WTC11 (cell line): ENCODE measurements at places on chromosomes 6 and 20. TPM values are rescaled to one million over a fixed set of nuclear protein-coding genes. Genes with fewer than 3 reads are reported as not detected.

Gene ZNF165
- 8.0 to 9.4 TPM (median 9.2 TPM) in 3 replicates for total RNA-seq

Gene NKX2-4
- total RNA-seq = 0.07 to 0.11 TPM in 2 of 3 replicates, not detected in the other

DNA sequence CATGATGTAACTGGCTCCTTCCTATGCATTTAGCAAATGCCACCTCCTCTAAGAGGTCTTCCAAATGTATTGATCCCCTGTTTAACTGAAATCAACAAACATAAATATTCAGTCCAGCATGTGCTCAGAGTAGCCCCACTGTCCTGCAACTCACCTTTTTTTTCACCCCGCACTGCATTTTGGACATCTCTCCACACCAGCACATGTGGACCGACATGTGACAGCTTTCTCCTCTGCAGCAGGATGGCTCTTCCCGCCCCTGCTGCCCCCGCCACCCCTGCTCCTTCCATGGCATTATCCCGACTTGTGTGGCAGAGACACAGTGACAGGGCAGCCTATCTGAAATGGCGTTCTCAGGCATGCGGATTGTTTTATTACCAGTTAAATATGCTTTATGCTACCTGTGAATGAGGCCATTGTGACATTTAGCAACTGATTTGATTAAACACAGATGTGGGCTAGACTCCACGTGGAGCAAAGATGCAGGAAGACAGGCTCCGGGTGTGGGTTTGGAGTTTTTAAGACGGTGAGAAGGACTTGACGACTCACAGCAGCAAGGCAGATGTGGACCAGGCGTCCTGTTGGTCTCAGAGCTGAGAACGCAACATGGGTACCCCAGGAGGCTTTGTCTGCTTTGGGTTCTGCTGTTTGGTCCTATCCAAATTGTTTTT is 161.2 kb downstream of the EYA2 start:
- no peak for DNase-seq

DNA sequence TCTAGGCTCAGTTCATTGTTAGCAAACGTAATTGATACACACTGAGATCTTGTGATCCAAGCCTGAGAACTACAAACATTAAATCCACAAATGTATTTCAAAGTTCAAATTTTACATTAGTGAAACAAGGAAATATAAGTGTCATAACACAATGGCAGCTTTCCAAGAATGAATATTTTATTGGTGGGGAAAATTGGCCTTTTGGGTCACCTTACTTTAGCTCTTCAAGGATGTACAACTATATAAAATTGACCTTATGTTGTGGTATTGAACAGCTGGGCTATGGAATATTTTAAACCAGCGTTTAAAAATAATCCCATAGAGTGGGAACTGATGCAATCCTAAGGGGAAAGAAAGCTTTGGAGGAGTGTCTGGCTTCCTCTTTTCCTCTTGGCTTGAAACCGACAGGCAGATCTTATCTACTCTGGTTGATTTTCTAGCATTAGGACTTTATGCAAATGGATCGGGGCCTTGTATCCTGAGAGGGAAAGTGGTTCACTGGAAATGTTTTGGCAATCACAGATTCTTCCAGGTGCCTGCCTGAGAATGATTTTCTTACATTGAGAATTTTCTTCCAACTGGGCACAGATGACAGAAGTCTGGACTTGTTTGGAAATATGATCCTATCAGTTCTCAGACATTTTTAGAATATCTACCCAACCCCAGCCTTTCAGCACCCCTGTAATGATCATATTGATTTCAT is 184.8 kb upstream of the ECI2 start:
- no peak for DNase-seq

DNA sequence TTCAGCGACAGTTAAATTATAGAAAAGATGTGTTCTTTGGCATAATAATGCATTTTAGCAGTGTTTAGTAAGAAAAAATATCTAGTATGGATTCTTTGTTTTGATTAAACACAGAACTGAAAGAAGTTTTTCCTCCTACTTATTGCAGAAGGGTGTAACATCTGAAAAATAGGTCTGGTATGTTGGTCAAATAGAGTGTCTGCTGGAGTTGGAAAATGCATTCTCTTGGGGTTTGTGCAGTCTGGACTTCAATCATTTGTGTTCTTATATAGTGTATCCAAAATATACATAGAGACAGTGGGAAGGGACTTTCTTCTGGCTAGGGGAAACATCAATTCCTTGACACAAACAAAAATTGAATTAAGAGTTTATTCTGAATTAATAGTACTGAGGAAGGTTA is 132.4 kb upstream of the MAN1A1 start:
- no peak for DNase-seq

Gene SH3BGRL2
- total RNA-seq = 13.8 to 16.5 TPM (median 15.5 TPM) in 3 replicates

Gene PPIL6
- 0.61 to 0.76 TPM (median 0.69 TPM) in 3 replicates for total RNA-seq

Gene MAP1LC3A
- total RNA-seq = 7.5 to 12.1 TPM (median 11.3 TPM) in 3 replicates

DNA sequence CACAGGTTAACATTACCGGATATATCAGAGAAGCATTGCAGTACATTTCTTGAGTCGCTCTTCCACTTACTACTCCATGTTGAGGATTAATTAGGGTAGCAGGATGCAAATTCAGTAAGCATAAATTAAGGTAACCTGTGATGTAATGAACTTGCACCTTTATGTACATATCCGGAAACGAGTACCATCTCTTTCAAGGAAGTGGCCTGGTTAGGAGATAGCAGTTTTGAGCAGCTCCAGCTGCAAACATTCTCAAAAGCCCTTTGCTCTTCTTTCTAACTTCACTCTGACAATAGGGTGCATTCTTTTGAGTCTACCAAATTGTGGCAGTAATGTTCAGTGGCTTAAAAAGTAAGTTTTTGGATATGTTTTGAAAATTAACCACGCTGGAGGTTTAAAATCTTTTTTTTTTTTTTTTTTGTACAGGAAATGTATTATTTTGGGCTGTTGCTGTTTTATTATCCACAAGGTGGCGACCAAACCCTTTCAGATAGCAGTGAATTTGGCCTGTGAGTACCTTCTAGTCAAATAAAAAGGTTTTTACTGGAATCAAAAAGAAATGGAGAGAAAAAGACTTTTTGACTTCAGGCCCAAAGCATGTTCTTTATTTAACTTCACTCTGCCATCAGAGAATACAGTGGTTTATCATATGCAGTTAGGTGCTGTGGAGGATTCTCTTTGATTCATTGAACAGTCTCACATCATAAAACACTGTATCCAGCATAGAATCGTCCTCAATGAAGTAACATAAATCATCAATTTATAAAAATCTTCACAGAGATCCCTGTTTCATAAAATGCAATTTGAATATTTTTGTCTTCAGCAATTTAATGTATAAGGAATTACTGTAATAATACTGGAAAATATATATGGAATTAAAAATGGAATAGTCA is 8.9 kb downstream of the FAM217B start:
- no peak for DNase-seq

GRCh38 chr6:55902796-55903195 is 27.4 kb upstream of the BMP5 start:
- no peak for DNase-seq

Gene CGA
- not detected in 3 replicates for total RNA-seq

DNA sequence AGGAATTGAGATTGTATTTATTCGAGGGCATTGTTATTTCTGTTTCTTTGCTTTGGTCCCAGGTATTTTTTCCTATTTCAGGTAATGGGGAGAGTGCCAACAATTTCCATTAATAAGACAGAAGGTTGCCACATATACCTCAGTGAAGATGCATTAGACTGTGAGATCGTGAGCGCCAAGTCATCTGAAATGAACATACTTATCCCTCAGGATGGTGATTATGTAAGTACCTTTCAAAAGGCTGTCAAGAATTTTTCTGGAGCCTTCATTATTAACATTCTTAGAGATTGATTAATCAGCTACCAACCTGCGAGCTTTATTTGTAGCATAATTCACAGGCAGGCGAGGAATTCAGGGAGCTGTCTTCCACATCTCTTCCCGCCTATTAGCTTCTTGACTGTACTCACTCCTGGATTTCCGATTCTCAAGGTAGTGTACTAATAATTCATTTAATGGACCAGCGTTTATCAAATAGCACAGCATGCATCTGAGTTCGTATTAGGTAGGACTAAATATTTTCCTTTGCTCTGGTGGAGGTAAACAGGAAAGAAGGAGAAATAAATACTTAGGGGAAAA is 48.6 kb upstream of the FAM8A1 start:
- no peak for DNase-seq

DNA sequence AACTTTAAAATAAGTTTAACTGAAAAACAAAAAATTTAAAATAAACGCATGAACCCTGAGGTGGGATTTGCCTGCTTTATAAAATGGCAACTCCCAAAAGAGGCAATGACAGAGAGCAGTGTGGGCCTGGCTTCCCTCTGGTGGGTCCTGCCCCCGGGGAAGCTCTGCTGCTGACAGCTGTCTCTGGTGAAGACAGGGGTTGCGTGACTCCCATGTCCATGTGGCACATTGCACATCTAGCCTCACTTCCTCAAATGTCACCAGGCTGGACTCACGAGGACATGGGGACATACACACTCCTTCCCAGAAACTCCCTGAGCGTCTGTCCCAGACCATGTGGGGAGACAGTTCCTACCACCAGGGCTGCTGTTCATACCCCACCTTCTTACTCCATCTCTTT is 66.2 kb downstream of the ABHD12 start:
- no peak for DNase-seq

DNA sequence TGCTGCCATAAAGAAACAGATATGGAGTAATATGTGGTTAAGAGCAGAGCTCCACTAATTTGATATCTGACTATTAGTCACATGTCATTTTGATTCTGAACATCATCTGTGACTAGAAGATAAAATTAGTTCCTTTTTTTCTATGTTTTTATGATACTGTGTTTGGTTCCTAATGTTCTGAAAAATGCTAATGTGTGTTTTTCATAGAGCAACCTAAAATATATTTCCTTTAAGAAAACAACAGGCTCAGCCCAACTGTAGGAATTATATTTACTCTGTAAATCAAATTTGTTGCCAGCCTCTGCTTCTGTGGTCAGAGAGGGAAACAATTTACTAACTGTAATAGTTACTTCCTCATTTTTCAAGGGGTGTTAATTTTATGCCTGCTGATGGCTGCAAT is 33.3 kb upstream of the TXLNB start:
- DNase-seq = no peak

GRCh38 chr6:101380897-101381630 is 12.4 kb upstream of the GRIK2 start:
- no peak for DNase-seq

Gene FAM209B
- 0.64 to 1.7 TPM (median 0.68 TPM) in 3 replicates for total RNA-seq

DNA sequence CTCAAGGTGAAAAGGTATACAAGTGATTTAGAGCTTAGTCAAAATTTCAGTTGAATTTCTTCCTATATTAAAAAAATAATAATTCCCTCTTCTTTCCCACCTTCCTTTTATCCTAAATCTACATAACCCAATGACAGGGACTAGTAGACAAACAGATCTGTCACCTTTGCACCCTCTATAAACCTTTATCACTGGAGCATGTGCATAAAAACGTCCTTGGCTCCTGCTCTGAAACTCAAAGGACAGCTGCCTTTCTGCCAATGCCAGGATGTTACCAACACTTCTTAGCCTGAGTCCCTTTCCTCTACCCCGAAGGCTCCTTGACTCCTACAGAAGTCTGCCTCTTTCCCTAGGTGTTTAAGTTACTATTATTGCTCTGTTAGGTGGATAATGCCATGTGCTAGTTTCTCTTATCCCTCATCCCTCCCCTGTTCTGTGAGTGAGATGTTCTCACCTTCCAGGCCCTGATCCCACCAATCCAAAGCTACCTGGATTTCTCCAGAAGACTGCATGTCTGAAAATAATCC is 4.3 kb downstream of the CLVS2 start:
- DNase-seq = no peak

- DNase-seq = no peak
Observed at GRCh38 chr6:157213907-157214565, 109.3 kb downstream of the TMEM242 start.

Gene ZGPAT
- 28.3 to 31.0 TPM (median 30.4 TPM) in 3 replicates for total RNA-seq

DNA sequence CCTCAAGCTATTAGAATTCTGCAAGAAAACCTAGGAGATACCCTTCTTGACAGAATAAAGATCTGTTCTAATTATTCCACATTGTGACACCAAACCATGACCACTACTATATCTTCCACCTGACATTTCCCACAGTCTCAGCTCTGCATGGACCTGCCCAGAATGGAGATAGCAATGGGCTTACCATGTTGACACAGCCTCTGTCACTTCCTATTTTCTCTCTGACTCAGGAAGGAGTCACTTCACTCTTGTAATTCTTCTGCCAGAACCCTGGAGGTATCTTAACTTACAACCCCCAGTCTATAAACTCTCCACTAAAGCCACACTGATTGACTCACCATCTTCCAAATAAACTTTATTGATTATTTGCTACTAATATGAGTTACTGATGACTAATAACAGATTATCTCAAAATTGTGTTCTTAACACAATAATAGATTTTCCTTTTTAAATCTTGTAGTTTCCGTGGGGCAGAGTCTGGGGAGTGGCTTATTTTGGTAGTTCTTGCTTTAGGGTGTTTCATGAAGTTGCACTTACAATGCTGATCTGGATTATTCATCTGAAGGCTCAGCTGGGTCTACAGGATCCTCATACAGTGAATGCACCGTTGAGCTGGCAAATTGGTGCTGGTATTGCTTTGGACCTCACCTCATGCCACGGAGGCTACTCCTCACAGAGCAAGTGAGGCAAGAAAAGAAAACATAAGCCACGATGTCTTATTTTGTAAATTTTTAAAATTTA is 869.9 kb downstream of the KIF16B start:
- DNase-seq = no peak

Gene CLPSL2
- total RNA-seq = 2.8 to 6.2 TPM (median 3.4 TPM) in 3 replicates

Gene TULP1
- 2.9 to 4.3 TPM (median 3.4 TPM) in 3 replicates for total RNA-seq

Gene IPCEF1
- 0.25 to 1.3 TPM (median 1.2 TPM) in 3 replicates for total RNA-seq

DNA sequence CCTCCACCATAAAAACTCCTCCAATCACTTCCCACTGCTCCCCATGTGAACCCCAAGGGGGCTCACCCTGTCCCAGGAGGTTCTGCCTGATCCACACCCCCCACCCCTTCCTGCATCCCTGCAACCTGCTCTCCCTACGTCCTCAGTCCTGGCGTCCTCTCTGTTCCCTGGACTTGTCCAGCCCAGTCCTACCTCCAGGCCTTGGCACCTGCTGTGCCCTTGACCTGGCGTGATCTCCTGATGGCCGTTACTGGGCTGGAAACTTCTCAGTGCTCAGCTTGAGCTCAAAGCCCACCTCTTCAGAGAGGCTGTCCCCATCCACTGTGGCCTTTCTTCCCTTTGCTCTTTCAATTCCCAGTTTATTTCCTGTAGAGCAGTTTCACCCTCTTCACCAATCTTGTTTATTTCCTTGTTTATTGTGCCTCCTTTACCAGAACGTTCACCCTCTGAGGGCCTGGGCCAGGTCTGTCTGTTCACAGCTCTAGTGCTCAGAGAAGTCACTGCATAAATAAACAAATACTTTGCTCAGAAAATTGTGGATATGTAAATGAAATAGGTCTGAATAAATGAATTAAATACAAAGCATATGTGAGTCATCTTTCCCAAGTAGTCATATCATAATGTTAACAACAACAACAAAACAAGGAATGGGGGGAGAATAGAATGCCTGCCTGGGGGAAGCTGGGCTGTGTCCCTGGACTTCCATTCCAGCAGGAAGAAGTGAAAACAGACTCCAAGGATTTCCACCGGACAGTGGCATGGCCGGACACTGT is 175.7 kb upstream of the SULF2 start:
- no peak for DNase-seq

- no peak for DNase-seq
Observed at GRCh38 chr6:3139090-3139903, 18.0 kb downstream of the TUBB2A start.

Gene MLIP
- total RNA-seq = not detected in 3 replicates
